Activated CD8-positive, alpha-beta memory T cell treated with anti-CD3 and anti-CD28 coated beads, Interleukin-2, amount 50 U/mL, for 4 hours (primary cell): ENCODE measurements at places on chromosomes 3 and 15.

DNA sequence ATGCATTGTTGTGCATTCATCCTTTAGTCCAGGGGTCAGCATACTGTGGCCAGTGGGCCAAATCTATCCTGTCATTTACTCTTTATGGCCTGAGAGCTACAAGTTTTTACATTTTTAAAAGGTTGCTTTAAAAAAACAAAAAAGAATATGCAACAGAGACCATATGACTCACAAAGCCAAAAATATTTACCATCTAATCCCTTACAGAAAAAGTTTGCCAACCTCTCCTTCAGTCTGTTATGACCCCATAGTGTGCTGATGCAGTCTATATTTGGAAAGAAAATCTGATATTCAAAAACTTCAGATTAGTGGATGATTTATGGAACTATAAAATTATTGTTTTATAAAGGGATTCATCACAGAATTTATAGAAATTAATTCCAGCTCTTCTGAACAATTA, 237.5 kb upstream of the IL12A start:
- no peak for DNase-seq

DNA sequence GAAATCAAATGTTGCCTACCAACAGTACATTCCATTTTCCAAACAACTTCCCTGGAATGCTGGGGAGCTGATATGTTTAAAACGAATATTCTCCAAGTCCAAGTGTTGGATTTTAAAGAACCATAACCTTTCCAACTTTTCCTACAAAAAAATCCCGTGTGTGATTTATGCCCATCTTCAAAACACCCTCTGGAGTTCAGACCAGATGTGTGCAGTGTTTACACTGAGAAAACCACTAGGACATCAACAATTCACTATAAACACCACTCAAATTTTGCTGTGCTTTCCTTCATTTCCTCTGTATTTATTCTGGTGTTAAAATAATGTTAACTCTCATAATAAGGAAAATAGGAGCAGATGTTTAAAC, 2.4 kb downstream of the VGLL4 start:
- no peak for DNase-seq

DNA sequence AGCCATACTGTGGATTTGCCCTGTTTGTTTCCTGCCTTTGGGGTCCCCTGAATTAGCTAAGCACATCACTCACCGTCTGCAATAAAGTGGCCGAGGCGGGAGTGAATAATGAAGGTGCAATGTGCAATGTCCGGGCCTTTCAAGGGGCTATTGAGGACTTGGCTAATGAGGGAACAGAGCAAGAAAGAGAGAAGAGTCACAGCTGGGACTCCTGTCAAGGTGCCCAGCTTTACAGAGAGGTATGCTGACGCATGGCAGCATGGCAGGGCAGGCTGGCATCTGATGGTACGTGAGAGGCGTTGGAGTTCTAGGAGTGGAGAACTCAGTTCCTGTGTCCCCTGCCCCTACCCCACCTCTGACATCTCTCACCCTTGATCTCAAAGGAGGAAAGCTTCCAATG, 13.8 kb upstream of the ATP2B2 start:
- DNase-seq, result no peak

DNA sequence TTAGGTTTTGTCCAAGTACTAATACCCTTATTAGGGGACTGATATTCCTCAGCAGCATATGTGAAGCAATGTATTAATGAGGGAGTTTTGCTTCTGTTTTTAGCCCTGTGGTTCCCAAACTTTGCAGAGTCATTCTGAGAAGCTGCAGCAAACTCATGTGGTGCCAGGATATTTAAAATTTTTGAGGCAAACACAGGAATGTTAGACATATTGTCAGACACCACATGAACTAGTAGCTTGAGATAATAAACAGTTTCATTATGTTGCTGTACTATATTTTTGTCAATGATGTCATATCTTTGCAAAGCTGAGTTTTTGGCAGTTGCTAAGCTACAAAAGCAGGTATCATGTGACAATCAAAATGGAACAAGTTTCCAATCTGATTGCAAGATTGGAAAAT, 36.6 kb downstream of the ATP6V1A start:
- DNase-seq, result no peak

- DNase-seq, result no peak
Measured at GRCh38 chr3:54337846-54338245, 215.5 kb downstream of the CACNA2D3 start.

GRCh38 chr3:113441051-113441770, at the start of gene CFAP44:
Gene CFAP44, minus strand, starts transcription at chr3:113441493. Its CDS starts 7,829 bp downstream, at chr3:113433664.
- DNase-seq, result peak; percentile 61

GRCh38 chr3:67388738-67389137, 265.7 kb downstream of the SUCLG2 start:
- no peak for DNase-seq

DNA sequence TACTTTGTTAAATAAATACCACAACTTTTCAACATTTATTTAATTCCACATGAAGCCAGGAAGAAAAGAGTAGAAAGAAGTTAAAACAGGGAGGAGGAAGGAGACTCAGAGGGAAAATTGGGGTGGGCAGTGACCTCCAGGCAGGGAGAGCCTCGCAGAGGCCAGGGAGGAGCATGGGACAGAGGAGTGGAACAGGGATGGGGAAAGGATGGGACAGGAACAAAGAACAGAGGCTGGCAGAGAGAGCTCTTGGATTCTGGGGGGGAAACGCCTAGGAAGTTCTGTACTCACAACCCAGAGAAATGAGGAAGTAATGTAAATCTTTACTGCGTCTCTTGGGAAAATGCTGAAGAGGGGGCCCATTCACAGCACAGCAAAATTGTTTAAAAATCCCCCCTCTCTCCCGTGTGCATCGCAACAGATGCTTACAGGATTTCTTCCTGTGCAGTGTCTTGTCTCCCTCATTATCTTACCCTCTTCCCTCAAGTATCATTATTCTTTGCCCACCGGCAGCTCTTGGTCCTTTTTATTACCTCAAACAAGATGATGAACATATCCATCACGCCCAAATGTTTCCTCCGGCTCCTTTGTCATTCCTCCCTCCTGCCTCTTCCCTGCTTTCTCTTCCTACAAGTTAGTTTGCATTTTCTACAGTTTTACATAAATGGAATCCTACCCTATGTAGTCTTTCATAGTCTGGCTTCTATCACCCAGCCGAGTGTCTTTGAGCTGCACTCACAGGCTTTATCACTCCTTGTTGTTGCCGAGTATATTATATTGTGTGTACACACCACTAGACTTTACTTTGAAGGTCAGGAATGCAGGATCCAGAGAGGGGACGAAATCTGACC, 65.5 kb downstream of the ARHGAP31 start:
- no peak for DNase-seq

DNA sequence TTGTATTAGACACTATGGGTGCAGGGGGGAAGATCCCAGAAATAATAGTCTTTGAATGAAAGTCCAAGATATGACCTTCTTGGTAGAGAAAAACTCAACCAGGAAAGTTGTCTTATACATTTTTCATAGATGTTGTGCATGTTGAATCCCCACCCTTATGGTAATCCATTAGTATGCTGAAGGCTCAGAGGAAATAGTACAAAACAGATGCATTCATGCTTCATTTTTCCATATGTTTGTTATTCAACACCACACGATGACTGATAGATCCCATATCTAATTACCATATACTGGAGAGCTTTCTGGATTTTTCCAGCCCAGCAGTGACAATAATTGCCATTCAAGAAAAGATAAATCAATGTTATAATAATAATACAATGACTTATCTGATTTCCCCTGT, 487.4 kb downstream of the FGF12 start:
- DNase-seq, result no peak

DNA sequence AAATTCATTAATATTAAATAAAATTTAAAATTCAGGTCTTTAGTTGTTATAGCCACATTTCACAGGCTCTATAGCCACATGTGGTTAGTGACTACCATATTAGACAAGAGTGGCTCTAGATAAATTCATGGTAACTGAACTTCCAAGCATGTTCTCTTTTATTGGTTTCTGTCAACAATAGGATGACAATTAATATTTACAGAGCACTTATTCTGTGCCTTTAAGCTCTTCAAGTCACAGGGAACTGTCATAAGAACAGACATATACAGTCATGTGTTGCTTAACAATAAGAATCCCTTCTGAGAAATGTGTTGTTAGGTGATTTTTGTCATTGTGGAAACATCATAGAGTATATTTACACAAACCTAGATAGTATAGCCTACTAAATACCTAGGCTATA, 38.8 kb upstream of the SLC25A36 start:
- no peak for DNase-seq
